Suprapubic skin (tissue), 4 donors: ENCODE measurements at places on chromosomes 16 and 17.

DNA sequence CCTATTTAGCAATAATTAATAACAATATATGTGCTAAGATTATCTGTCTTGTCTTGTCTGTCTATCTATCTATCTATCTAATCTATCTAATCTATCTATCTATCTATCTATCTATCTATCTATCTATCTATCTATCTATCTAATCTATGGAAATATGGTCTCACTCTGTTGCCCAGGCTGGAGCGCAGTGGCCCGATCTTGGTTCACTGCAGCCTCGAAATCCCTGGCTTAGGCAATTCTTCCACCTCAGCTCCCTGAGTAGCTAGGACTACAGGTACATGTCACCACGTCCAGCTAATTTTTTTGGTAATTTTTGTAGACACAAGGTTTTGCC lies 44.7 kb downstream of the MIS12 start:
- no peak for DNase-seq

DNA sequence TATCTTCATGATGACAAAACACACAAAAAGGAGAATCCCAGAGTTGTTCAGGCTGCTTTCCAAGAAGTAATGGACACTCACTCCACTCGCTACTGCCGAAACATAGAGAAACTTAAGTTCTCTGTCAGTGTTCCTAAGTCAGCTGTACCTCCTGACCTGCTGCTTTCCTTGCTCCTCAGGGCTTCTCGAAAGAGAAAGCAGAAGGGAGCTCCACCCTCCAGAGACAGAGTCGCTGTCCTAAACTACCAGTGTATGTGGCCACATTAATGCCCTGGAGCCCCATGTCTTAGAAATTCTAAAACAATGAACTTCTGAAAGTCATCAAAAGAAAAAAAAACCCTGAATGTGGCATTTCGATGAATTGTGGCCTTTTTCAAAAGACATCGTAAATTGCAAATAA lies 390.8 kb upstream of the MON1B start:
- DNase-seq = no peak

DNA sequence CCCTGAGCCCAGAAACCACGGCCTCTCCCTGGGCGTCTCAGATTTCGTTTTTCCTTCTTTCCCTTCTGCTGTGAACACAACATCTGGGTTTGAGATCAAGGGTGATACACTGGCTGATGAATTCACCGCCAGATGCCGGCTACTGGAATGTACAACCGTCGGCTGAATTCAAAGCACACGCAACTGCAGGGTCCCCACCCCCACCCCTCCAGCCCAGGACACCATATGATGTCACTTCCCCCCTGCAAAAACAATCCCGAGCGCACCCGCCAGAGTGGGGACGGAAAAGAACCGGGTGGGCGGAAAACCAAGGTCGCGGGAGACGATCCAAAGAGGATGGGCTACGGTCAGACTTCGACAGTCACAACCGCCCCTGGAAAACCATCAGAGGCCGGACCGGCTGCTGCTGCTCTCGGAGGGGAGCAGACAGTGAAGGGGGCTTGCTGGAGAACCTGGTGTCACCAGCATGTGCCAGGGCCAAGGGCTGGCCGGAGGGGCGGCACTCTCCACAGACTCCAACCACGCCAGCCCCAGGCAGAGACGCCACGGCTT lies 23.3 kb downstream of the CEP295NL start:
- DNase-seq = peak; percentile 92

DNA sequence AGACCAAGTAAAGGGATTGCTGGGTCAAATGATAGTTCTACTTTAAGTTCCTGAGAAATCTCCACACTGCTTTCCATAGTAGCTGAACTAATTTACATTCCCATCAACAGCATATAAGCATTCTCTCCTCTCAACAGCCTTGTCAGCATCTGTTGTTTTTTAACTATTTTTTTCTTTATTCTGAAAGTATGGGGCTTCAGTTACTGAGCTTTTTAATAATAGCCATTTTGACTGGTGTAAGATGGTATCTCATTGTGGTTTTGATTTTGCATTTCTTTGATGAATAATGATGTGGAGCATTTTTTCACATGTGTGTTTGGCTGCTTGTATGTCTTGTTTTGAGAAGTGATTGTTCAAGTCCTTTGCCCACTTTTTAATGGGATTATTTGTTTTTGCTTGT lies 2.5 kb downstream of the KRTAP2-2 start:
- DNase-seq = no peak

GRCh38 chr17:73770115-73770848 lies 126.0 kb upstream of the SDK2 start:
- peak; percentile 85 for DNase-seq

GRCh38 chr16:2214719-2214968 lies at the start of gene PGP:
TSS of gene PGP (minus strand) at chr16:2214840. CDS start at chr16:2214777, 63 bp downstream.
- DNase-seq = no peak

GRCh38 chr17:45718791-45719190 lies 65.3 kb upstream of the CRHR1 start:
- DNase-seq = no peak

DNA sequence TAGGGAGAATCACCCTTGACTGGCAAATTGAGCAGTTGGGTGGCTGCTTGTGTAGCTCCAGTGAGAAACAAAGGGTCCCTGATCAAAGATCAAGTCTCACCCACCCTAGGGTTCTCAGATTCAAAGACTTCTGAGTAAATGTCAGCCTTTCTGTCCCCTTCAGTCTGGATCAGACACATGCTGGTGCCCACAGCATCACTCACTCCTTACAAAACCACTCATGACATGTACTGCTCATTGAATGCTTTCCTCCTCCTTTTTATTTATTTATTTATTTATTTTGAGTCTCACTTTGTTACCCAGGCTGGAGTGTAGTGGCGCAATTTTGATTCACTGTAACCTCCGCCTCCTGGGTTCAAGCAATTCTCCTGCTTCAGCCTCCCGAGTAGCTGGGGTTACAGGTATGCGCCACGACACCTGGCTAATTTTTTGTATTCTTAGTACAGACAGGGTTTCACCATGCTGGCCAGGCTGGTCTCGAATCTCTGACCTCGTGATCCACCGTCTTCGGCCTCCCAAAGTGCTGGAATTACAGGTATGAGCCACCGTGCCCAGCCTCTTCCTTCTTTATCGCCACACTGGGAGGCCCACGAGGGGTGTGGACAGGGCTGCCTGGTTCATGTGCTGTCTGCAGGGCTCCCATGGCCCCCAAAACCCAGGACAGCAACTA lies 462.0 kb upstream of the MAF start:
- no peak for DNase-seq

GRCh38 chr16:56337131-56337857 lies 88.1 kb downstream of the AMFR start:
- DNase-seq = no peak

DNA sequence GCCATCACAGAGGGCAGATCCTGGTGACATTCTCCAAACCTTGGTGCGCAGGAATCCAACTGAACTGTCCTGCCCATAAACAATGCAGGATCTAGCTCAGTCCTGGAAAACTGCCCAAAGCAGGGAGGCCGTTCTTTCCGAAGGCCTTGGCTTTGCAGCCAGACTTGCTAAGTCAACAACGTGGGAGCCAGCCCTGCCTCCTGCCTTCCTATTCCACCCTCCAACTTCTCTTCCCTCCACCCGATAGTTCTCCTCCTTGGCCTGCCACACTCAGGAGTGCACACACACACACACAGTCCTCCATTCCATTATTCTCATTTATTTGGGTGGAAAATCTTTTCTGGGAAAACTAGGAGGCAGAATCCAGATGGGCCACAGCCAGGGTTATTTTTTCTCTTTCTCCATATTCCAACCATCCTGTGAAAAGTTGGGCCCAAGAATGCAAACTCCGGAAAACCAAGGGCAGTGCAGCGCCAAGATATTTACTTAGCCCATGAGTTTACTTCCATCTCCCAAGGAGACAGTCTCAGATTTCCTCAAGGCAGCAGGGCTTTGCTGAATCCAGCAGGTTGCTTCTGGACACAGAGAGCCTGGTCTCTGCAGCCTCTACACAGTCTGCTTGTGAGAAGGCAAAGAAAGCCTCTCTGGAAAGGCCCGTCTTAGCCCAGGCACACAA lies 15.8 kb downstream of the COPRS start:
- DNase-seq = peak; percentile 84

DNA sequence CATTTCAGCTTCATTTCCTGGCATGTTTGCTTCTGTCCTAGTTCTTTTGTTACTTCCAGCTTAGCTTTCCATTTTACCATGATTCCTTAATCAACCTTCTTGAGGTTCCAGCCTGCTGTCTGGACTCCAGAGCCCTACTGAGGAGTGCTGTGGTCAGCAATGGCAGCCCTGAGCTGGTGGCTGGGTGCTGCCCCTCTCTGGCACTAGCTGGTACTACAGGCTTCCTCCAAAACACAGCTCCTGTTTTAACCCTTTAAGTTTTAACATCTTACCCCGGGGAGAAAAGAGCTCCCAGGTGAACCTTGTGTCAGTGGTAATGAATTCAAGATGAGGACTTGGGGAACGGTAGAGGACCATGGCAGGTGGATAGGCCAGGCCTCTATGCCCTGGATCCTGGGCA lies 395.5 kb downstream of the TMEM114 start:
- no peak for DNase-seq

GRCh38 chr16:47037396-47037745 lies 63.9 kb upstream of the DNAJA2 start:
- peak; percentile 81 for DNase-seq

DNA sequence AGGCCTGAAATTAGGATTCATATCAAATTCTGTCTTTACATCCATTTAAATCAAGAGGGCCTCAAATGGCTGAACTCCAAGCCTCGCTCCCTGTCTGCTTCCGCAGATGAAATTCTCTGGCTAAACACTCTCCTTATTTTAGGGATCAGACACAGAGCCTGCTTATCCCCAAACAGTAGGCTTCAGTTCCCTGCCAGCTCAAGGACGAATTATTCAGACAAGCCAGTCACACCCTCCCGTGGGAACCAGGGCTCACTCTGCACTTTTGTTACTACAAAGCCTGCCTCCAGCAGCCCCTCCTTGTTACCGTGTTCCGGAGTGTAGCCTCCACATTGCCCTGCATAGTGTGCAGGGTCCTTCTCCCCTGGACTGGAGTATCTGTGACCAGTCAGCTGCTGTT lies 46.6 kb upstream of the LCMT1 start:
- no peak for DNase-seq

DNA sequence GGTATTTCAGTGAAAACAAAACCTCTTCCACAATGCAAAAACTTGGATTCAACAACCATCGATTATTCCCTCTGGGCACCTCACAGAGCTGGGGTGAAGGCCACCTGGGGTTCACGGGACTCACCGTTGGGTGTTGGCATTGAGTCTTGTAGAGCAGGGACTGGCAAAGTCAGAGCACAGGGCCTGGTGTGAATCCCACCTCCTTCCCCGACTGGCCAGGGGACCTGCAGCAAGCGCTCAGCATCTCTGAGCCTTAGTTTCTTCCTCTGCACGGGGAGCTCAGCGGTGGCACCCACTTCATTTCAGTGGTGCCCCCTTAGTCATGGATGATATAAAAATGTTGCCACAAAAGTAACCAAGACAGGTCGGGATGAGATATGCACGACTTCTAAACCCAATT lies 100.4 kb downstream of the METRNL start:
- no peak for DNase-seq

DNA sequence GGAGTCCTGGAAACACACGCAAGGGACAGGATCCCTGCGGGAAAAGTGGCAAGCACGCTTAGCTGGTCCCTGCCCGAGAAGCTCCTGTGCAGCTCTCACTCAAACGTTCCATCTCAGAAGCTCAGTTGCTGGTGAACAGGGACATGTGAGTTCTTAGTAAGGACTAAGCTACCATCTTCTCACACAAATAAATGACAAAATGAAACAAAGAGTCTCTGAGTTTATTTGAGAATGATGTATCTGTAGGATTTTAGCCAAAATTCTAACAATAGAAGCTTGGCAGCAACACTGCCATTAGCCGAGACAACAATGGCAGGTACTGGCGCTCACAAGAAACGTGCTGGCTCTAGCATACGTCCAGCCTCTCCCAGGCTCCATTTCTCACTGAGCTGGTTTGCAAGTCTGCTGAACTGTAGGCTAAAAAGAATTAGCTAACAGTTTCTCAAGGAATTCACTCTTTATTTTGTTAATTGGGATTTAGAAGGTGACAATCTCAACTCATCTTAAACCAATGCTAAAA lies 90.2 kb downstream of the VPS53 start:
- no peak for DNase-seq

- peak; percentile 76 for DNase-seq
Measured at GRCh38 chr17:72119873-72120641, 763 bp upstream of the SOX9 start.

- DNase-seq = no peak
Measured at GRCh38 chr17:79482727-79483521, 127.9 kb downstream of the RBFOX3 start.

GRCh38 chr16:58361726-58362125 lies 30.5 kb upstream of the GINS3 start:
- DNase-seq = no peak

GRCh38 chr16:88514070-88514469 lies 56.1 kb upstream of the ZC3H18 start:
- no peak for DNase-seq

DNA sequence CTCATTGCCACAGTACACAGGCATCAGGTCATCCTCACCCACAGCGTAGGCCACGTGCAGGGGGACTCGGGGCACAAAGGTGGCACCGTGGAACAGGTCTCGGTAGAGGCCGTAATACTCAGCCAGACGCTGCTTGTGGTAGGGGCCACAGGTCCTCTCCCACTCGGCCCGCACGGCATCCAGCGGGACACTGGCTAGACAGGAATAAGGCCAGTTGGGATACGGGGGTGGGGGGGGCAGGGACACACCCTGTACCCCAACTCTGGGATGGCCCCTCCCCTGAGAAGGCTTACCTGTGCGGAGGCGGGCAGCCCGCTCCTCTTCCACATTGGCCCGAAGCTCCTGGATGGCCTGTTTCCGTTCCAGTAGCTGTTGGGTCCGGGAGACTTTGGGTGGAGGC lies 3.0 kb downstream of the MRPL38 start:
- DNase-seq = no peak

DNA sequence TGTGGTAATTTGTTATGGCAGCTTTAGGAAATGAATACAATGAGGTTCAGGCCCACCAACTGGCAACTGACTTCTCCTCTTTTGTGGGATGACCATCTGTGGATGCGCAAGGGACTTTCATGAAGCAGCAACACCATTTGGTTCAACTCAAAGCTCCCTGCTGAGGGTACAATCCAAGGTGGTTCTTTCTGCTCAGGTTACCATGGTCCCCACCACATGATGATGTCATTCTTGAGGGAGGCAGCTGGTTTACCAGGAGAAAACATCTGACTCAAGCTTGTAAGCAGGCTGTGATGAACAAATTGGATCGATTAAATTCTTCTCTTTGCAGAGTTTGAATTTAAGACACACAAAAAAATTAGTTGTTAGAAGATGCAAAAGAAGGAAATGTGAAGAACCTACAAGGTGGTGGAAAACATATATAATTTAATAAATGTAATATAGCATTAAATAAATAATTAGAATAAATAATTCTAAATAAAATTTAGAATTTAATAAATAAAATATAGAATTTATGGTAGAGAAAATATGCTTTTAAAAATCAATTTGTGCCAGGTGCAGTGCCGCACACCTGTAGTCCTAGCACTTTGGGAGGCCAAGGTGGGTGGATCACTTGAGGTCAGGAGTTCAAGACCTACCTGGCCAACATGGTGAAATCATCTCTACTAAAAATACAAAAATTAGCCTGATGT lies 67.6 kb upstream of the ANKFN1 start:
- DNase-seq = no peak
